ENCODE measurements at places on chromosomes 11 and 22.

- DNase-seq, result no peak
These were observed 25.9 kb downstream of the OR51E2 start for GRCh38 chr11:4671741-4672140.

GRCh38 chr11:60910711-60911380 is 3.1 kb upstream of the TMEM109 start:
- no peak for DNase-seq

- DNase-seq, result no peak
These were observed 86.6 kb downstream of the SHANK2 start for GRCh38 chr11:71165771-71166170.

DNA sequence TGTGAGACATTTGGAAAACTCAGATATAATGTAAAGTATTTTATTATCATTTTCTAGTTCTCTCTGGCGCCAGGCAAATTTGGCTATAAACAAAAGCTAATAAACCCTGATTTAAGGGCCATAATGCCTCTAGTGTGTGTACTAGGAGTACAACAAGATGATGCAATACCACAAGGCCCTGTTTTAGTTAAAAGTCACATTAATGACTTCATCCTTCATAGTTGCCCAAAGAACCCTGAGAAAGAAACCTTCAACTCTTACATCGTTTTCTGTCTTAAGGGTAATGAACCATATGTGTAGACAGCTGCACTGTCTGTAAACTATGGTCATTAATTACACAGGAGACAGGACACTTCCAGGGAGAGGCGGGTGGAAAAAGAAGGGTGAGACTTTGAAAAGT is 538.4 kb downstream of the FAM181B start:
- no peak for DNase-seq

GRCh38 chr11:12177739-12178338 is 67.4 kb downstream of the MICAL2 start:
- DNase-seq, result no peak

DNA sequence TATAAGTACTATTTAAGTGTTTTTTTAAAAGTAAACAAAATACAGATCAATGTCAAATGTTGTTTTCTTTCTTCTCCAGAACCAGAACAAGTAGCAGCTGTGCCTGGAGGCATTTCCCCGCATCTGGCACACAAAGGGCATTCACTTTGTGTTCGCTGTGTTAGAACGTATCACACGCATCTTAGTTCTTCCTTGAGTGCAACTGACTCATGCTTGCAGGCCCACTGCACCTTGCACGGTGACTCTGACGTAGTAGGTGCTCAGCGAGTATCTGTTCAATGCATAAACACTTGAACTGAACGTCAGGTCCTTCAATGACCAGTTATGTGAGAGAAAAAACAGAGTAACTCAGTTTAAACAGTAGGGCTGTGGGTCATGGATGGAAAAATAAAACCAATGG is 3.5 kb downstream of the IFT27 start:
- no peak for DNase-seq

- peak; percentile 31 for DNase-seq
These were observed 31.7 kb upstream of the CXCR5 start for GRCh38 chr11:118851970-118852369.

GRCh38 chr22:38734421-38735100 is 21.2 kb downstream of the SUN2 start:
- no peak for DNase-seq

- DNase-seq, result no peak
These were observed 388.4 kb upstream of the DDI1 start for GRCh38 chr11:103648054-103648453.

GRCh38 chr22:33579448-33580093 is 340.7 kb downstream of the LARGE1 start:
- peak; percentile 70 for DNase-seq

- no peak for DNase-seq
These were observed 258.5 kb downstream of the FAM76B start for GRCh38 chr11:95531116-95531515.

GRCh38 chr11:130022799-130023198 is 20.2 kb upstream of the PRDM10 start:
- DNase-seq, result no peak

DNA sequence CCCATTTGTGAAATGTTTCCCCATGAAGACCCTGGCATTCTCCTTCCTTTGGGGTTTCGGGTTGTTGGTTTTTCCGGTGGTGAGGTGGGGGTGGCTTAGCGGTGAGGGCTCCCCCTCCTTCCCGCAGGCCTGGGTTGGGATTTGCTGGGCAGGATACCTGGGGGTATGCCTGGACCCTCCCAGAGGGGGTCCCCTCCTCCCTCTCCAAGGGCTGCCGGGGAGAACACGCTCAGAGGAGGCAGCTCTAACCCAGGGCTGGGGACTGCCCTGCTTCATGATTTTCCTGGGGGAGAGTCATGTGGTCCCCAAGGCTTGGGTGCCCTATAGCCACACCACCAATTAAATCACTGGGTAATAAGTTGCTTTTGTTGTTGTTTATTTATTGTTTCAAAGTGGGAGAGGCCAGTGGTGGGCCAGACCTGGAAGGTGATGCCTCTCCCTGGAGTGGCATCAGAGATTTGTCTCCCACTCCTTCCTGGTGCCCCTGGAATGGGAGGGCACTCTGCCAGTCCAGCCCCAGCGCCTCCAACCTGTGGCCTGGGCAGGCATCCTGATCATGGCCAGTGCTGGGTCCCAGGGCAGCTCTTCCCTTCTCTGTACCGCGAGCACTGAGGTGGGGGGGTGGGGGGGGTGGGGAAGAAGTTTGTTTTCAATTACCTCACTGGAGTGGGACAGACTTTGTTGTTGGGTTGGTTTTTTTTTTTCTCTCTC is 1.3 kb upstream of the CLCF1 start:
- no peak for DNase-seq

GRCh38 chr22:37894939-37895670 is 11.0 kb upstream of the MICALL1 start:
- DNase-seq, result no peak

DNA sequence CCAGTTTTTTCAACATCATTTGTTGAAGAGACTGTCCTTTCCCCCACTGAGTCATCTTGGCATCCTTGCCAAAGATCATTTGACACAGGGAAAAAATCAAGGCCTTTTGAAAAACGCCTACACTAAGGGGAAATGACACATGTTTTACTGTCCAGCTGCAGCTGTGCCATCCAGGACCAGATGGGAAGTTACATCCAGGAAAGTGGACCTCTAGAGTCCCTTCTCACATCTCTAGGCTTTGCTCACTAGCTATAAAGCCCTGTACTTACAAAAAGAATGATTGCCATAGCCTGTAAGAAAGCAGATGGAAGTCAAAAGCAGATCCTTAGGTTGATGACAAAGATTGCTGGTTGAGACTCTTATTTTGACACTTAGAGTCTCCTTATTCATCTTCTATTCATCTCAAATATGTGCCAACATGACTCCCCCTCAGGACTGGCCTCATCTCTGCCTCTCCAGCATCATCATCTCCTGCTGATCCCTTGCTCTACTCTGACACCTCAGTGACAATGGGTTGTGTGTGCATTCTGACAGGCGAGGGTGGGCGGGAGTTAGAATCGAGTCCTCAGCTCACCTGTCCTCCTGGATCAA is 22.8 kb downstream of the OSBP2 start:
- no peak for DNase-seq

DNA sequence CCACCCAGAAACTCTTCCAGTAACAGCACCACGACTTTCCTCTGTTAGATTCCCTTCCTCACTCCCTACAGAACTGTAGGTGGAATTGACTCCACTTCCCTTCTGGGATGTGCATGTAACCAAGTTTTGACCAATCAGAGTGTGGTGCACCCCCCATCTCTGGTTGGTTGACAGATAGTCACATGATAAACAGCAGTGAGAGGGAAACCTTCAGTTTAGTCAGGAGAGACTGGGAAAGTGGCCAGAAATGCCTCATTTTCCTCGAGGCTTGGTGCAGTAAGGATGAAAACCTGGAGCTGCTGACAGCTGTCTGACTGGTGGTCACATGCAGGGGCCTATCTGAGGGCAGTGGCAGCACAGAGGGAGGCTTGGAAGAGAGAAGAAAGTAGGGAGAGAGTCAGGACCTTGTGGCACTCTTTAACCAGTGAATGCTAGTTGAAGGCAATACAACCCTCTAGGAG is 67.3 kb upstream of the GRK3 start:
- DNase-seq, result no peak

DNA sequence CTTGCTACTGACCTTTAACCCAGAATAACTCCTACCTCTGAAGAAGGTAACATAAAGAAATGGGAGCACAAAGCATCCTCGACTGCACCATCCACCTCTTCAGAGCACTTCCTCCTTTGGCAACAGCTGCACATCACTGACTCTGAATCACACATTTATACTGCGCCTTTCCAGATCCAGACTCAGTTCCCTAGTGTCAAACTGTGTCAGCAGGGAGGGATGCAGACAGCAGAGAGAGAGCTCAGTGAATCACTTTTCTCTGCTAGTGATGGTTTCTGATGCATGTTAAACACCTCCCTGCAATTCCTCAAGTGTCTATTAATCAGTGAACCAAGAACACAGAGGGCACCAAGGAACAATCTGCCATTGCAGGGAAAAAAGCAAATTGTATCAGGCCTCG is 118.9 kb downstream of the PLEKHA7 start:
- DNase-seq, result peak; percentile 24

GRCh38 chr11:36022882-36023281 is 79.0 kb downstream of the LDLRAD3 start:
- no peak for DNase-seq

DNA sequence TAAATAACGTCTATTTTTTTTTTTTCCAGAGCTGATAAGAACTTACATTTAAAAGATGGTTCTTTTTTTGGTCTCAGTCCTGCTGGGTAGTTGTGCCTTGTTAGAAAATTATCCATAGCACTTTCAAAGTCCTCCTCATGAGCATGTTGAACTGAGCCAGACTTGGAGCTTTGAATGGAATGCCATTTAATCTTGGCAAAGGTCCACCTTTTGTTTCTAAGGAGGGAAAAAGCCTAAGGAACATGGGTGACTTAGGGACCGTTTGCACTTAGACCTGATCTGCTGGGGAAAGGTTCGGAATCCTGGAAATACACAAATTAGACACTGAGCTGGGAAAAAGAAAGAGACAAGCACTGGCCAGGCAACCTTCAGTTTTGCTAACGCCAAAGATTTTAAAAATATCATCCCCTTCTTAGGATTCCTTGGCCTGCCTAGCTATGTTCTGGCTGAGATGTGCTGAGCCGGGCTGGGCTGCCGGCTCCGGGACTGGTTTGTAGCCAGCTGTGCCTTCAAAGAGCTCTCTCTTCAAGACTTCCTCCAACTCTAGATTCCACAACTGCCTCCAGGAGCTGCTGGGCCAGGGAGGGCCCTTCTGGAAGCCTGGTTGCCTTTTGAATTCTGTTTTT is 67.4 kb downstream of the ENDOD1 start:
- no peak for DNase-seq

GRCh38 chr11:119635776-119636175 is 93.2 kb downstream of the NECTIN1 start:
- DNase-seq, result no peak

DNA sequence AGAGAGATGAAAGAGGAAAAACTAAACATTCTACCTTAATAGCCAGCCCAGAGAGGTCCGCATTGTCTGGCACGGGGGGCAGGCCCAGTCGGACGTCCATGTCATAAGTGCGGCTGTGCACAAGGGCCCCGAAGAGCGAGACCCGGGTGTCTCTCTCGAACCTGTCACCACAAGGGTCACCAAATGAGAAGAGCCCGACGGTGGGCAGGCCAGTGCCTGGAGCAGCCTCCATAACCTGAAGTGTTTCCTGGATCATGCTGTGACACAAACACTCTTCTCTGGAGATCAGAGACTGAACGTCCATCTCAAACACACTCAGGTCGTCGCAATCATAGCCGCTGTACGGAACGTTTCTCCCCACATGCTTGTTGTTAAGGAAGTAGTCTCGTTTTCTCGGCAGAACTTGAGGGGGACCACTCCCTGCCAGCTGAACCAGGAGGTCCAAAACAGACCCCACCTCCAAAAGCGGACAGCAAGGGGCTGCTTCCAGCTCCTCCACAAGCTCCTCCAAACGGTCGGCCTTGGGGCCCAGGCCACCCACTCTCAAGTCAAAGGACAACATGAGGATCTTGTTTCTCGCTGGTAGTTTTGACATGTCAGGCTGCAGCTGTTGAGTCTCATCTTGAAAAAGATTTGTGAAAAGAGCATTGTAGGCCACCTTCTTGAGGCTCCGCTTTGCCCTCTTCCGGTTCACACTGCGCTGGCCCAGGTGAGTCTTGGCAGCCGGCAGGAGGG is 971 bp downstream of the TUBGCP6 start:
- no peak for DNase-seq

GRCh38 chr11:86091566-86091965 is 22.7 kb upstream of the PICALM start:
- DNase-seq, result no peak

DNA sequence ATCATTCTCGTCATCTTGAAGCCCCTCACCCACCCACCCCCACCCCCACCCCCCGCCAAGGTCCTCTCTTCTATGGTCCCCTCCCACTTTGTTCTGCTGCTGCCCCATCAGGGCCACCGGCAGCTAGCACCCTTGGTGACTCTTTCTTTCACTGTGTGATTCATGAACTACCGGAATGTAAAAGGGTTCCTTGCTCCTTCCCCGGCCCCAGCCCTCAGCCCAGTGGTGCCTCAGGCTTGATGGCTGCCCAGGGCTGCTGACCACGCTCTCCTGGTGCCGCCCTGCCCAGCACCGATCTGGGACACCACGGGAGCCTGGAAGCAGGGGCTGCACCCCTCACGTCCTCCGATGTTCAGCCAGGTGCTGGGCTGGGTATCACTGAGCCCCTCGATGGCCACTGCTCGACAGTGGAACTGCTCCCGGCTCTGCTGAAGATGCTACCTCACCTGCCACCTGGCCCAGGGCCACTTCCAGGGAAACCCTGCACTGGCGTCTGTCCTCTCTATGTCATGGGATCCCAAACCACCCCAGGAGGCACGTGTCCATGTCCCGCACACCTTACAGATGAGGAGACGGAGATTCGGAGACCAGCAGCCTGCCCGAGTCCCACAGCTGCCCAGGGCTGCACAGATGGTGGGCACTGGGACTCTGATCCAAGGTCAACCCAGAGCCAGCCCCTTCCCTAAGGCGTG is 39.7 kb downstream of the IGLL5 start:
- no peak for DNase-seq

GRCh38 chr22:25780673-25781072 is 38.7 kb downstream of the MYO18B start:
- no peak for DNase-seq

GRCh38 chr11:133300666-133301065 is 231.6 kb downstream of the OPCML start:
- no peak for DNase-seq

DNA sequence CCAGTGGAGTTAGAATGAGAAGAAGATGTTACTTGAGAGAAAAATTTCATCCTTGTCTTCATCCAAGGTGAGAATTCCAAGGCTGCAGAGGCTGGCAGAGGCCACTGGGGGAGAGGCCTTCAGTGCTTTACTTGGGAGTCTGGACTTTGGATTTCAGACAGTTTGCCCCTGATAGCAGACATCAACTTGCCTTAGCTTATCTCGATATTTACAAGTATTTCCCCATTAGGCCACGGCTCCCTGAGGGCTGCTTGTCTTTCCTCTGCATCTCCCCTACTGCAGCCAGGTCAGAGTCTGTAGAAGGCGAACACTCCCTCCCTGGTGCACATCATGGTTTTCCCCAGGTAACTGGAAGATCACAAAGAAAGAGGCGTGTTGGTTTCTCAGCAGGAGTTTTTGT is 29.9 kb upstream of the BSX start:
- no peak for DNase-seq
